Stimulated activated CD8-positive, alpha-beta memory T cell treated with anti-CD3 and anti-CD28 coated beads, Interleukin-4, amount 100 ng/mL, for 24 hours (primary cell): ENCODE measurements at places on chromosomes 6 and 20.

- no peak for DNase-seq
Measured at GRCh38 chr6:41559655-41560427, 13.7 kb downstream of the FOXP4 start.

GRCh38 chr6:11021714-11022113, 22.4 kb downstream of the ELOVL2 start:
- DNase-seq, result no peak

GRCh38 chr6:32637883-32638282, 677 bp downstream of the HLA-DQA1 start:
- no peak for DNase-seq

DNA sequence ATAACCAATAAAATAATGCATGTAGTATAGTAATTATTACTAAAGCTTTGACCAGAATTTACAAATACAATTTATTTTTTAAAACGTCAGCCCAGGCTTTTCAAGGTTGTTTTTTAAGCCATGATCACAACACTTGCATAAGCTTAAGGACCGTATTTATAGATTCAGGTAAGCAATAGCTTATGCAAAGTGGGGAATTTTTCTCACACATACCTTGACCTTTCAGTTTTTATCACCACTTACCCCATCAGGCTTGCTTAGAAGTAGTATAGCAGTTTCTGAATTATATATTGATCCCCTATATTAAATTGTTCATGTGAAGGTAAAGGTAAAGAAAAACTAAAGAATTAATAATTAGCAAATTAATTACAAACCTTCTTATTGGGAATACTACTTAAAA, 232.3 kb upstream of the FKBP1C start:
- DNase-seq, result no peak

DNA sequence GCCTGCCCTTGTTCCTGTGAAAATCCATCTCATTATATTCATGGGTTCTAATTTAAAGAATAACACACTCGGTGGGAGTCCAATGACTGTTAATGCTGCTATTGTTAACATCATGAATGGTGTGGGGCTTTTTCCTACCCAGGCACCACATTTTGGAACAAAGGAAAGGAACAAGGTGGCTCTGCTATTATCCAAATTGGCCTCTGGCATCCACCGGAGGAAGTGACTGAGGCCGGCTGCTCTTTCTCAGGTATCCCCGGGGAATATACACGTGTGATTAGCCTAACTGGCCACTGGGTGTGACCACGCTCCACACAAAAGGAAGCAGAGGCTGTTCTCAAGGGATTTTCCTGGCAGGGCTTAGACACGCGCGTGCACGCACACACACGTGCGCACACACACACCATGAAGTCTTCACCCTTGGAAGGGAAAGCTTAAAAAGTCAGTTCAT, 601.2 kb upstream of the ARID1B start:
- DNase-seq, result no peak

DNA sequence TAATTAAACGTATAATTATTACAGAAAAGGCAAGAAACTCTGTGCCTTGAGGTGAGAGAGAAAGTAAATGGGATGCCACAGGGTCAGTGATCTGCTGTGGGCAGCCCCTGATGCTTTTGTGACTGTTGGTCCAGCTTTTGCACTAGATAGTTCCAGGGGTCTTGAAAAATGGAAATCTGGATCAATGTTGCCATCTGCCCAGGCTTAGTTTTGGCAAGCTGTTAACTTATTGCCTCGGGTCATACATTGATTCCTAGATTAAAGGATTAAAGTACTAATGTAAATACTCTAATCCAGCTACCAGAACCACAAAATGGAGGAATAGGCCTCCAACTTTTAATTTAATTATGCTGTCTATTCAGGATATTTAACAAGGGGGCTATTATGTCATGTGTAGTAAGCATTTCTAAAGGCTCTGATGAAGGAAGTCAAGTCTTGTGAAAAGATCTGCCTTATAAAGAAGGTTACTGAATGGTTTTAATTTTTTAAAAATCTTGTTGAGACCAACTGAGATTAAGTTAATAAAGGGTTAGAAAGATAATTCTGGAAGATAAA, 376.0 kb upstream of the HS3ST5 start:
- DNase-seq, result no peak

DNA sequence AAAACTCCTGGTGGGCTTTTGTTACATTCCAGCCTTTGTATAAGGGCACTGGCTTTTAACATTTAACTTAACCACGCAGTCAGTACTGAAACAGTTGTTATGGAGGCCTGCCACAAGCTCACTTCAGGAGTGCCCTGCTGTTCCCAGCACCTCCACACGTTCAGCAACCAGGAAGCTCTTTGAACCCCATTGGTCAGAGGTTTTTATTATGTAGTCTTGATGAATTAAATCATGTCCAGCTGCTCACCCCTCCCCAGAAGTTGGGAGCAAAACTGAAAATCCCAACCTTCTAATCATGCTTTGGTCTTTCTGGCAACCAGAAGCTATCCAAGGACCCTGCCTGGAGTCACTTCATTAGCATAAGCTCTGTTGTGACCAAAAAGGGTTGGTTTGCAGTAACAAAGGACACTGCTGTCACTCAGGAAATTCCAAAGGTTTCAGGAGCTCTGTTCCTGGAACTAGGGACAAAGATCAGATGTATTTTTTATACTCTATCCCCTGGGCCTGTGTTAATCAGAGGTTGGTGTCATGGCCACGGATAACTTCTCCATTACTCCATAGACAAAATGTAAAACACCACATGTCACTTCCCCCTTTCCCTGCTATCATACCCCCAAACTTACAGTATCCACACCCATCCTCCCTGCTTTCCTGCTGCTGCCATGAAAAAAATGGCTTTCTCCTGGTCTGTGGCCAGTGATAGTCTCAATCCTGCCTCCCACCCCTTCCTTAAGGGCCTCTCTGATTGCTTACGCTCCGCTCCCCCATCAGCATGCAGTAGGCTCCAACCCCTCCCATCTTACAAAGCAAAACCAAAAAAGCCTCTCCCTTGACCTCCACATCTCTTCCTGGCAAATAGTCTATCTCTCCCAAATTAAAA, 3.1 kb downstream of the ARMC12 start:
- no peak for DNase-seq

- no peak for DNase-seq
Measured at GRCh38 chr6:24932832-24933231, 2.9 kb downstream of the RIPOR2 start.

- DNase-seq, result no peak
Measured at GRCh38 chr20:48349656-48350055, 478.1 kb downstream of the PREX1 start.

DNA sequence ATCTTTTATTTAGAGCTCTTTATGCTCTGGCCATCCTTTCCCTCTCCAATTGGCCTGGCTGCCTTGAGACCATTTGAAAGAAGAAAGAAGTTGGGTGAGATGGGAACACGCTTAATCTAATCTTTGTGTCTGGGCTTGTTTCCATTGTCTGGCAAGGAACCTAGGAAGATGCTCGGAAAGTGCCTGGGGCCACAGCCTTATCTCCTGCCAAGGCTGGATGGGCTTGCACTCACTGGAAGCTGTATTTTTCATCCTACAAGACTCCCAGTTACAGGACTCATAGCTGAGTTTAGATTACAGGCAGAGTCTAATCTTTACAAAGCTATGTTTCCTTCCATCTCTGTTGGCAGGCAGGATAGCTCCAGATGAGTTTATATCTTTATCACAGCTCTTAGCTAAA, 33.1 kb upstream of the CDYL start:
- DNase-seq, result no peak

GRCh38 chr6:109791301-109791700, 100.2 kb downstream of the FIG4 start:
- no peak for DNase-seq

- no peak for DNase-seq
Measured at GRCh38 chr6:131694832-131695426, 6.3 kb downstream of the OR2A4 start.

GRCh38 chr20:1890469-1891262, 4.5 kb upstream of the SIRPA start:
- no peak for DNase-seq

GRCh38 chr20:32872266-32872665, 13.5 kb downstream of the EFCAB8 start:
- no peak for DNase-seq

- no peak for DNase-seq
Measured at GRCh38 chr6:150018846-150019580, 6.3 kb downstream of the RAET1L start.

- no peak for DNase-seq
Measured at GRCh38 chr6:137202078-137202477, 17.1 kb downstream of the IFNGR1 start.

DNA sequence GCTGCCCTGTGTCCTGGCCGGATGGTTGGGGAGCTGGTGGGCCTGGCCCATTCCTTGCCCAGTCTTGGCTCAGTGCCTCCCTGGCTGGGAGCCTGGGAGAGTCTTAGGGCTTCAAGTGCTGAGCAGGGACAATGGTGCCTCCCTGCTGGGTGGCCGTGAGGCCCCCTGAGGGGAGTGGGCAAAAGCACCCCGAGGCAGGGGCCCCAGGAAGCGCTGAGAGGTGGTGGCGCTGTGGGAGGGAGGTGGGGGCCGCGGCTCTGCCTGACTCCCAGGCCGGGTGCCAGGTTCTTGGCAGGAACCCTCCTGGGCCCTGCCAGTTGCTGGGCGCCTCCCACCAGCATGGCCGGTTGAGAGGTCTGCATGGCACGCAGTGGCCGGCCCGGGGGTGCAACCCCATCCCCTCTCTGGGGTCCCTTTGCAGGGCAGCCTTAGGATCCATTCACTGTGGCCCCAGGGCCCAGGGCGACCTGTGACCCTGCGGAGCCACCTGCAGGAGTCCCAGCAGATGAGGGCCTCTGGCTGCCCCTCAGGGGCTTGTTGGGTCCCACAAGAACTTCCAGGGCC, 9.2 kb upstream of the RPS21 start:
- DNase-seq, result no peak

- no peak for DNase-seq
Measured at GRCh38 chr20:36645353-36645752, 643 bp downstream of the SLA2 start.

DNA sequence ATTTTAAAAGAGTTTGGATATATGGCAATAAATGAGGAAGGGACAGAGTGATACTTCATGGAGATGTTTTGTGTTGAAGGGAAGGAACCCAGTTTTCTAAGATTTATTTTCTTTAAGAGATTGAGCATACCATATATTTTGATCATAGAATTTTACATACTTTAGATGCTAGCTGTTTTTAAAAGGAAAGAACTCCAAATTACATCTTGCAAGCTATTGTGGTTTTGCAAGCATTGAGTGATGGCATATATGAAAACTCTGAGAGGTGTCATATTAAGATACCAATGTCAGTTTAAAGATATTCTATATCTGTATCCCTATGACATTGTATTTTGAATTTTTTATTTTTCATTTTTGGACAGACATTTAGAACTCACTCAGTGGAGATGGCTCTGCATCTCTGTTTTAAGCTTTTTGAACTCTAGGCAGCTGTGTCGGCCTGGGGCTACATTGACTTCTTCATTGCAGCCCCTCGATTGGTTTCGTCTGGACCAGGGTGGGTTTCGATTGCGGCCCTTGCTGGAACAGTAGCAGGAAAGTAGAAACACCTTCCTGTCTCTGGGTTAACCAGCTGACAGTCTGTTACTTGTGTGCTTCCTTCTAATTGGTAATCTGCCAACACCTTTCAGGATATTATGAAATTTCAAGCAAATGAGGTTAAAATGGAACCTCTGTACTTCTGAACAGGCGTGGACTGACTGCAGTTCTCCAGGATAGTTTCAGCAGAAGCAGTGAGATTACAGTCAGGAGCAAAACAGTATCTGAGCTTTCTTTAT, 14.0 kb downstream of the IGF2R start:
- no peak for DNase-seq

DNA sequence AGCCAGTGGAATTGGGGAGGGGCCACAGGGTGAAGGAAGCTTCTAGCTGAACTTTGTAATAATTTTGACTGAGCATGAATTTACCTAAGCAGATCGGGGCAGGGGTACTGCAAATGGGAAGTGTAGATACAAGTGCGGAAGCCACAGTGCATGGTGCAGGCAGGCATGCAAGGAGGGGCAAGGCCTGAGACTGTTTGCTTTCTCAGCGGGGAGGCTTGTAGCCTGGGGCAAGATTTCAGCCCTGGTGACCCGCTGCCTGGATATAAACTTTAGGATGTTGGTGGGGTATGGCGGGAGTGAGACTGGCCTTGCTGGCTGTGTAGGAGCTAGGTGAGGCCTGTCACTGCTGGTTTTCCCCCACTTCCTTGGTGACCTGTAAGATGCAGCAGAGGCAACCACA, 266.4 kb upstream of the PREP start:
- DNase-seq, result no peak

DNA sequence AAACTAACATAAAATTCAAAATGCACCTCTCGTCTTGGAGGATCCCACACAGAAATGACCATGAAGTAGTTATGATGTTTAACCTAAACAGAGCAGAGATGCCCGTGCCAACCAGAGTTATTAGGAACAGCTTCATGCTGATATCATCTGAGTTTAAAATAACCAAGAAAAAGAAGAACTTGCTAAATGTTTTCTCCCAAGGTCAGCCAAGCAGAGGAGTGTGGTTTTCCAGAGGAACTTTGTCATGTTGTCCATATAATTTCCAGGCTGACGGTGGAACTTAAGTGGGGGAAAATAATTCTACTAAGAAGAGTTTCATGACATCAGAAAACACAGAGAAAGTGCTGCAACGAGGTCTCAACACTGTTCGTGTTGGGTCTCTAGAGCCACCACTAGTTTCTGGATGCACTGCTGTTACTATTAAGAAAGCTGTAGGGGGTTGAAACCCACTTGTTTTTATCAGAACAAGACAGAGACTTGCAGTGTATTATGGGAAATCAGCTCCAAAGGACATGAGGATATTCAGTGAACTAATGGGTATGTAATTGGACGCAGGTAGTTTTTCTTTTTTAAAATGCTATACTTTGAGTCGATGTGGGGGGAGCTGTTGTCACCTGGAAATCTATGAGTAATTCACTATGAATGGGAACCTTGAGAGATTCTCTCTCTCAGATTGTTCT, 5.2 kb downstream of the AGPAT4 start:
- DNase-seq, result no peak

- no peak for DNase-seq
Measured at GRCh38 chr20:41627611-41628244, 9.6 kb upstream of the CHD6 start.

DNA sequence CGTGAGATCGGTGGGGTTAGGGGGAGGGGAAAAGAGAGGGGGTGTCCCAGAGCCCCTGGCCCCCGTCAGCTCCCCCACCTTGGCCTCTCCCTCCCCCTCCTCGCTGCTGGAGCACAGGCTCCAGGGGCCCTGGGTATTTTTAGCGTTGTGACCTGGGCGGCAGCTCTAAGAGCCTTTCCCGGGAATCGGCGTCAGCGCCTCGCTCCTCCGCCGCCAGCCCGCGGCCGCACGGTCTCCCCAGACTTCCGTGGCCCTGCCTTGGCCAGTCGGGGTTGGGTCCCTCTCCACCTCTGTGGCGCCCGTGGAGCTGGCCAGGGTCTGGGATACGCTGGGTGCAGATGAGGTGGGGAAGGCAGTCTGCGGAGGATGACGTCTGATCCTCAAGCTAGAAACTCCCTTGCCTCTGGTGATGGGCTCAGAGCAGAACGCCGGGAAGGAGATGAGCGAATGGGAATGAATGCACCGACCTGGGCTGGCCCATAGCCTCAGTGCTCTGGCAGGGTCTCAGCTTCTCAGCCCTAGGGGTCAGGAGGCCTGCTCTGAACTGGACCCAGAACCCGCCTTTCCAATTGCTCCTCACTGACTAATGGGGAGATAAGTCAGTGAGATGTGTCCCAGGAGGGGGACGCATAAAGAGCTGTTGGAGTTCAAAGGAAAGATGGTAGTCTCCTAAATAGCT, 883 bp upstream of the DBNDD2 start:
- no peak for DNase-seq

GRCh38 chr6:53938810-53939209, 144.0 kb downstream of the LRRC1 start:
- no peak for DNase-seq

- DNase-seq, result no peak
Measured at GRCh38 chr6:116210750-116211425, 43.0 kb downstream of the TSPYL4 start.
